ENCODE measurements at places on chromosomes 4 and X. TPM values are rescaled to one million over a fixed set of nuclear protein-coding genes. Genes with fewer than 3 reads are reported as not detected.

DNA sequence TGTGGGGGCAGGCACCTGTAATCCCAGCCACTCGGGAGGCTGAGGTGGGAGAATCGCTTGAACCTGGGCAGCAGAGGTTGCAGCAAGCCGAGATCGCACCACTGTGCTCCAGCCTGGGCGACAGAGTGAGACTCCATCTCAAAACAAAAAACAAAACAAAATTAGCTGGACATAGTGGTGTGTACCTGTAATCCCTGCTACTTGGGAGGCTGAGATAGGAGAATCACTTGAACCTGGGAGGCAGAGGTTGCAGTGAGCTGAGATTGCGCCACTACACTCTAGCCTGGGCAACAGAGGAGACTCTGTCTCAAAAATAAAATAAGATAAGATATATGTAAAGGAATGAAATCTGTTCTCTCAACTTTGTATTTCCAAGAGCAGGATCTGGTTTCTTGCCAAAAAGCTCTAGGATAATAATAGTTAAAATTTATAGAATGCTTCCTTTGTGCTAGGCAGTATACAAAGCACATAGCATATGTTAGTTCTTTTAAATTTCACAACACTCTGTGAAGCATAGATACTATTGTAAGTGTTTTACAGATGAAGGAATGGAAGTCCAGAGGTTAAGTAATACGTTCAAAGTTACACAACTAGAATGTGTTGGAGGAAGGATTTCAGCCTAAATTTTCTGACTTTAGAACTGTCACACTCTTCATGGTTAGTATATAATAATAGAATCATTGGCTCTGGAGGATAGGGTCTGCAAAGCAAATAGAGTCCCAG, 10.3 kb downstream of the MRPL1 start:
- no peak for DNase-seq

DNA sequence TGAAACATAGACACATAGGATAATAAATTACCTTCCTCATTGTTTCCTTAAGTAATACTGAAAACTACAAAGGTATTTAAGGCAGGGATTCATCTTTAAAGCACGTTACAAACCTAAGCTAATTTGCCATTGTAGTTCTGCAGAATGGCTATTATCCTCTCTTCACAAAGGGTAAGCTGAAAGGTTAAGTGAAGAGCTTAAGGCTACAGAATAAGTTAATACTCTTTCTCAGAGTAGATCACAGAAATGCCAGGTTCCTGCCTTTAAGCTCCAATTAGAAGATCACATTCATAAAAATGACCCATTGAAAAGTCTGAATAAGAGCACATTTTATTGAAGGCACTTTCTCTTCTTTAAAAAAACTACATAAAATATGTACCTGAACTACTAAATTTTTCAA, 42.1 kb upstream of the PRDM5 start:
- no peak for DNase-seq

DNA sequence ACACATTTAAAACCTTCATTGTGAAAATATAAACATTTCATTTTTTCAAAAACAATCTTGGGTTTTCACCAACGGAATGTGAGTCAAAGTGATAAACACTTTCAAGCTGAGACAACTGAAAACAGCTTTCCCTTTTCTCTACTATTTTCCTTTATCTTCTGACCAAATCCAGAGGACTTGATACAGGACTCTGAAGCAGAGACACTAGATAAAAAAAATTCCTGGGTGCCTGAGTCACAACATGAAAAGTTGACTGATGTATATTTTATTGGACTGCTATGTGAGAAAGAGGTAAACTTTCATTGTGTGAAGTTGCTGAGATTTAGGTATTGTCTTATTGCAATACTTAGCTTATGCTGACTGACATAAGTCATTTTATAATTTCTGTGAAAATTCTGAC, 411.2 kb downstream of the SPOCK3 start:
- no peak for DNase-seq

DNA sequence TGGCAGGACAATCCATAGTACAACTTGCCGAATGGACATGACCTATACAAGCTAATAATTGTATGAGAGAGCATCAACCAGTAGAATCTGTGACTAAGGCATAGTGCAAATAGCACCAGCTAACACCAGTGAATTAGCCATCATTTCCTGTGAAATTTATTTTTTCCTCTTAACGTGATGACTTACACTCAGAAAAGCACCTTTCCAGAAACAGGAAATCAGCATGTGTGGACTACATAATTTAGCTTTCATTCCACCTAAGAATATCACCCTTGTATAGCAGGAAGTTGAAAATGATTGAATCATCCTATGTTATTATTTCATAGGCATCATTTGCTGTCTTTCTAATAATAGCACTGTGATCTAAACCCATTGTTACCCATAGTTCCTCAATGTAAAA, 1393.4 kb upstream of the PCDH7 start:
- DNase-seq: no peak

Gene PNMA5
- not detected for total RNA-seq
